Activated naive CD4-positive, alpha-beta T cell treated with anti-CD3 and anti-CD28 coated beads, Interleukin-2, amount 10 ng/mL, durations not matched to agents 7 days and 5 days (primary cell): ENCODE measurements at places on chromosomes 2 and 18.

DNA sequence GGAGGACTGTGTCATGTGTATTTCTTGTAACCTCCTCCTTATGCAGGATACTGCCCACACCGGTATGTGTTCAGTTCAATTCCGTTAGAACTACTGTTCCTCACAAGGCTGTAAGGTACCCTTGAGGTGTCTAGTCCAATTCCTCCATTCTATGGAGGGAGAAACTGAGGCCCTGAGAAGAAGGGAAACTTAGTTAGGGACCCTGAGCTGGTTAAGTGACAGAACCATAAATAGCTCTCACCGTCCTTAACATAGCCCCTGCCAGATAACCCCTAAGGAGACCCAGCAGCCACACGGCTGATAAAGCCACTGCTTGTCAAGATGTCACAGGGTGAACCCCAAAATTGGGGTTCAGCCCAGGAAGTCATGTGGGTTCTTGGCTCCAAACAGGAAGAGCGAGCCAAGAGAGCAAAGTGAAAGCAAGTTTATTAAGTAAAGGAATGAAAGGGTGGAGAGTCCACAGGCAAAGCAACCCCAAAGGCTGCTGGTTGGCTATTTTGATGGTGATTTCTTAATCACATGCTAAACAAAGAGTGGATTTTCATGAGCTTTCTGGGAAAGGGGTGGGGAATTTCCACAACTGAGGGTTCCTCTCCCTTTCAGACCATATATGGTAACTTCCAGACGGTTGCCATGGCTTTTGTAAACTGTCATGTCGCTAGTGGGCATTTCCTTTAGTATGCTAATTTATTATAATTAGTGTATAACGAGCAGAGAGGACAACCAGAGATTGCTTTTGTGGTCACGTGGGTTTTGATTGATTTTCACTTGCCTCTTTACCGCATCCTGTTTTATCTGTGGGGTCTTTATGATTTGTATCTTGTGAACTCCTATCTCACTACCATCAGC, 83.4 kb upstream of the RTN4 start:
- H3K4me1 ChIP-seq: peaks cover 35% of the 10 kb centered on the region
- peak overlapping the region; percentile 96 for H3K27ac ChIP-seq
- H3K4me3 ChIP-seq: peak overlapping the region; percentile 66
- H3K27me3 ChIP-seq: peaks cover 9% of the 10 kb centered on the region
- peak; percentile 72 for DNase-seq
- peaks cover 6% of the 10 kb centered on the region for H3K36me3 ChIP-seq

DNA sequence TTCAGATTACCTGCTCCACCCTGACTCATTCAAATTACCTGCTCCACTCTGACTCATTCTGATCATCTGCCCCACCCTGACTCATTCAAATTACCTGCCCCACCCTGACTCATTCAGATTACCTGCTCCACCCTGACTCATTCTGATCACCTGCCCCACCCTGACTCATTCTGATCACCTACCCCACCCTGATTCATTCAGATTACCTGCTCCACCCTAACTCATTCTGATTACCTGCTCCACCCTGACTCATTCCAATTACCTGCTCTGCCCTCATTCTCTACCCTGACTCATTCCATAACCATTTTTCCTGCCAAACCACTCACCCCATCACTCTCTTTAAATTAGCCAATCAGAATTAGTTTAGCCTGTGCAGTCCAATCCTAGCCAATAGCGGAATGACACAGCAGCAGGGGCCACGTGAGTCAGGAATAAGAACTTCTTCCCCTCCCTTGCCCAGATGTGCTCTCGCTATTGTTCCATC, 26.2 kb downstream of the CFAP53 start:
- DNase-seq: no peak
- H3K27me3 ChIP-seq: no peaks in the 10 kb centered on the region
- H3K27ac ChIP-seq: no peak overlapping the region

GRCh38 chr2:218002143-218002844, 501 bp downstream of the TNS1 start:
- H3K4me3 ChIP-seq: no peak overlapping the region
- peaks cover 29% of the 10 kb centered on the region for H3K27me3 ChIP-seq
- no peak for DNase-seq
- no peak overlapping the region for H3K27ac ChIP-seq
- H3K4me1 ChIP-seq: no peaks in the 10 kb centered on the region

- peaks cover 7% of the 10 kb centered on the region for H3K36me3 ChIP-seq
- no peak overlapping the region for H3K27ac ChIP-seq
- no peaks in the 10 kb centered on the region for H3K27me3 ChIP-seq
- DNase-seq: no peak
- H3K4me1 ChIP-seq: no peaks in the 10 kb centered on the region
Observed at GRCh38 chr2:105102963-105103421, 65.1 kb downstream of the MRPS9 start.

DNA sequence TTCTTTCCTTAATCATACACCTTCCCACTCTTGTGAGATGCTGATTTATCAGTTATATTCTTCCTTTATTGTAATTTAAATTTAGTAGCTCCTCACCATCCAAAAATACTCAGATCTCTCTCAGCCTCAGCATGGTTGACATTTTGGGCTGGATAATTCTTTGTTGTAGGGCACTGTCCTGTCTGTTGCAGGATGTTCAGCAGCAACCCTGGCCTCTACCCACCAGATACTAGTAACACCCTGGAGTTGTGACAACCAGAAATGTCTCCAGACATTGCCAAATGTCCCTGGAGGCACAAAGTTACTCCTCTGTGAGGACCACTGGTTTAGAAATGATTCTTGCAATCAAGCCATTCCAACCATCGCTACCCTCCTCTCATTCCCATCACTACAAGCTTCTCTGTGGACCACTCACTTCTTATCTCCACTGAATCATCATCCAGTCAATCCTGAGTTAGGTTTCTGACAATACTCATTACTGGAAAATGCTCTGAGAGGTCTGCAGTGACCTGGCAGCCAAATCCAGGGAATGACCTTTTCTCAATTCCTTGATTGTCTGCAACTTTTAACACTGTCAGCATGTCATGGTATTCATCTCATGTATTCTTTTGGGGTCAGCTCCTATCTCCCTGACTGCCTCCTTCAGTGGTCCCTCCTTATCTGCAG, 43.3 kb downstream of the OSBPL6 start:
- no peak for DNase-seq
- no peak overlapping the region for H3K4me3 ChIP-seq
- no peaks in the 10 kb centered on the region for H3K4me1 ChIP-seq
- H3K36me3 ChIP-seq: no peaks in the 10 kb centered on the region
- no peak overlapping the region for H3K27ac ChIP-seq

- no peaks in the 10 kb centered on the region for H3K27me3 ChIP-seq
- H3K4me1 ChIP-seq: peaks cover 14% of the 10 kb centered on the region
- DNase-seq: no peak
- H3K4me3 ChIP-seq: no peak overlapping the region
- peaks cover 49% of the 10 kb centered on the region for H3K36me3 ChIP-seq
Observed at GRCh38 chr2:84959095-84959565, 11.8 kb upstream of the KCMF1 start.

GRCh38 chr18:46224181-46224775, 120.1 kb downstream of the HAUS1 start:
- no peak for DNase-seq
- no peaks in the 10 kb centered on the region for H3K27me3 ChIP-seq
- H3K36me3 ChIP-seq: peaks cover 42% of the 10 kb centered on the region
- H3K27ac ChIP-seq: peak overlapping the region; percentile 47

DNA sequence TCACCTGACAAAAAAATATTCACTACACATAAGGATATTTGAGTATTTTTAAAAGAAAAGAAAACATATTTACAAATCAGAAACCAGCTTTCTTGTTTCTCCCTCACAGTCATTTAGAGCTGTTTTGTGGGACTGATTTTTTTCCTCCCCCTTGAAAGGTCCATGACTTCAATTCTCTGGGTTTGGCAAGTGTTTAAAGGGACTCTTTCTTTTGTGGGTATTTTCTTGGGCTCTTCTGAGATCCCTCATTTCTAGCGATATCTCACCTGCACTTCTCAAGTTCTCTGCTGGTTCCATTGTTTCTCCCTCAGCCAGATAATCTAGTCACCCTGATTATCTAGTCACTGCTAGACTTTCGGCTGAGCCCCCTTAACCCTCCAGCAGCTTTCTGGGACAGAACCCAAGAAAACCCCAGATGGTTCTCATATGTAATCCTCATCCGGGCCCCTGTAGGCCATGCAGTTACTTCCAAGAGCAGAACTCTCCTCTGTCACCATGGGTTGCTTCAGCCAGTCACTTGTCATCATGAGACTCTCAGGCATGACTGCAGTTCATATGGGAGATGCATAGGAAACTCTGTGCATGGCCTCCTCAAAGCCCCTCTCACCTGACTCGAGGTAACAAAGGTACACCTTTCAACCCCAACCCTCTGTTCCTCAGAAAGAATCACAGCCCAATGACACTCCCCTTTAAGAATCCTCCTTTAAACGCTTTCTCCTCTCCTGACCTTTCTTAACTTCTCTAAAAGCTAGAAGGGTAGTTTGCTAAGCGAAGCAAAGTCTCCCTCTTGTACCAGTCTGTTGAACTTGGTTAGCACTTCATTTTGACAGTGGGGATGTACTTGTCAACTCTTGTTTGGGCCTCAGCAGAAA, 36.7 kb upstream of the ITGA4 start:
- DNase-seq: no peak
- H3K27me3 ChIP-seq: no peaks in the 10 kb centered on the region
- H3K4me3 ChIP-seq: no peak overlapping the region
- H3K4me1 ChIP-seq: peaks cover 22% of the 10 kb centered on the region
- peaks cover 4% of the 10 kb centered on the region for H3K36me3 ChIP-seq

- H3K4me3 ChIP-seq: no peak overlapping the region
- peaks cover 11% of the 10 kb centered on the region for H3K4me1 ChIP-seq
- no peak overlapping the region for H3K27ac ChIP-seq
- DNase-seq: peak; percentile 41
- H3K36me3 ChIP-seq: no peaks in the 10 kb centered on the region
- peaks cover 12% of the 10 kb centered on the region for H3K27me3 ChIP-seq
Observed at GRCh38 chr18:73975266-73975665, 172.4 kb downstream of the FBXO15 start.

DNA sequence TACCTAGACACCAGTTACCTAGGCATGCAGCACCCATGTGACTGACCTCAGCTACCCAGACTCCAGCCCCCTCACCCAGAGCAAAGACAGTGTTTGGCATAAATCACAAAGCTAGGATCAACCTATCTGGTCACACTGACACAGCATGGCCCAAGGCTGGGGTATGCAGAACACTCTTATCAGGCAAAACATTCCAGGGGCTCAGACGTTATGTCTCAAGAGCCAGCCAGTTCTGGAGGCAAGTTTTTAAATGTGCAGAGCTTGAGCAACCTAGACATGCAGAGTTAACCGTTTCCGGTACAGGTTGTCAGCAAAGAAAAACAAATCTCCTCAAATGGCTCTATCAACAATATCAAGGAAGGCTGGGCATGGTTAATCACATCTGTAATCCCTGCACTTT, 92.8 kb downstream of the AP1S3 start:
- no peak overlapping the region for H3K27ac ChIP-seq
- H3K4me3 ChIP-seq: no peak overlapping the region
- H3K36me3 ChIP-seq: no peaks in the 10 kb centered on the region
- H3K4me1 ChIP-seq: no peaks in the 10 kb centered on the region
- peaks cover 8% of the 10 kb centered on the region for H3K27me3 ChIP-seq
- DNase-seq: no peak

DNA sequence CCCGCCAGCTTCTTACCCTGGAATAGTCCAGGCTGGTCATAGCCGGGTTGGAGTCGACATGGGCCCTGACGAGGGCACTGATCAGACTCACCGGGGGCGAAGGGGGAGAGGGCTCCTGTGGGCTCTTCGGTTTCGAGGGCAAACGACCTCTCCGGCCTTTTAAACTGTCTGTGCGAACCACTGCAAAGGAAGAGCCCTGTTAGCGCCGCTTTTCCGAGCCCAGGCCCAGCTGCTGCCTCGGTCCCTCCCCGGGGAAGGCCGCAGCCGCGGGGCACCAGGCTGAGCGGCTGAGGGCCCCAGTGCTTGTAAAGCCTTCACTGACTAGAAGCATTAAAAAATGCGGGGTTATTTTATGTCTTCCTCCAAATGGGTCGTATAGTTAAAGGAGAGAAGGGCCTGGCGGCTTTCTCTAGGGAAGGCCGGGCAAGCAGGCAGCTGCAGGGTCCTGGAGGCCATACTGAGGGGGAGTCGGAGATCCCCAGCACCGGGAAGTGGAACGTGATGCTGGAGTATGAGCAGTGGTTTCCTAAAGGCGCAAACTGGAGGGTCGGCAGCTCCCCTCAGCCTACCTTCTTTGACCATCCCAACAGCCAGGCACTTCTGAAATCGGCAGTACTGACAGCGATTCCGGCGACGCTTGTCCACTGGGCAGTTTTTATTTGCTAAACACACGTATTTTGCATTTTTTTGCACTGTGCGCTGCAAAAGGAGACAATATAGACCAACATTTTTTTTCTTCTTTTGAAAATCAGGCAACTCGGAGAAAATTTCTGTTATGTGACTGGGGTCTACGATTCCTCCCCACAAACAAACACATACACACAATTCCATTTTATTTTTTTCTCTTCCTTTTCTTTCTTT, 4.5 kb downstream of the NR4A2 start:
- no peaks in the 10 kb centered on the region for H3K36me3 ChIP-seq
- H3K4me3 ChIP-seq: no peak overlapping the region
- H3K27me3 ChIP-seq: peaks cover 90% of the 10 kb centered on the region
- no peak for DNase-seq
- H3K4me1 ChIP-seq: peaks cover 22% of the 10 kb centered on the region

- H3K4me1 ChIP-seq: peaks cover 14% of the 10 kb centered on the region
- no peaks in the 10 kb centered on the region for H3K27me3 ChIP-seq
- DNase-seq: no peak
- H3K4me3 ChIP-seq: no peak overlapping the region
- no peak overlapping the region for H3K27ac ChIP-seq
Observed at GRCh38 chr2:176272870-176273459, 3.7 kb downstream of the MTX2 start.

DNA sequence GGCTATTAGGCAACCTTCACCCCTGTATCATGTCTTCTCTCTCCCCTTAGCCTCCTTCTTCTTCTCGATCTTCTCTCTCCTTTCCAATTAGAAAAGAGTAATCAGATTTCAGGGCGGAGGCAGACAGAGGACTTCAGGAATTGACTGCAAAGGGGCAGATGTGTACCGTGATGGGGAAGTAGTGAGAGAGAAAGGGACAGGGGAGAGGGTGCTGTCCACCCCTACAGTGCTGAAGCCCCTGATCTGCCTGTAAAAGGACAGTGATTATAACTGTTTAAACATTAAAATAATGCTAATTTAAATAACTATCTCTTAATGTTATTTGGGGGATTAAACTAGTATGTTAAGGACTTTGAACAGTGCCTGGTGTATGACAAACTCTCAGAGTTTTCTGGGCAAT, 178.5 kb downstream of the ACTR3 start:
- peaks cover 6% of the 10 kb centered on the region for H3K27me3 ChIP-seq
- no peaks in the 10 kb centered on the region for H3K4me1 ChIP-seq
- no peaks in the 10 kb centered on the region for H3K36me3 ChIP-seq
- DNase-seq: peak; percentile 31
- H3K4me3 ChIP-seq: no peak overlapping the region

- no peak overlapping the region for H3K4me3 ChIP-seq
- H3K27me3 ChIP-seq: peaks cover 27% of the 10 kb centered on the region
- H3K36me3 ChIP-seq: no peaks in the 10 kb centered on the region
- H3K27ac ChIP-seq: no peak overlapping the region
- peak; percentile 58 for DNase-seq
Observed at GRCh38 chr2:86238354-86238753, 39.1 kb downstream of the MRPL35 start.
